Activated CD4-positive, alpha-beta memory T cell treated with anti-CD3 and anti-CD28 coated beads for 36 hours (primary cell): ENCODE measurements at places on chromosomes 5 and 9. TPM values are rescaled to one million over a fixed set of nuclear protein-coding genes. Genes with fewer than 3 reads are reported as not detected.

GRCh38 chr5:148457183-148457620, 73.4 kb downstream of the FBXO38 start:
- no peak for DNase-seq

DNA sequence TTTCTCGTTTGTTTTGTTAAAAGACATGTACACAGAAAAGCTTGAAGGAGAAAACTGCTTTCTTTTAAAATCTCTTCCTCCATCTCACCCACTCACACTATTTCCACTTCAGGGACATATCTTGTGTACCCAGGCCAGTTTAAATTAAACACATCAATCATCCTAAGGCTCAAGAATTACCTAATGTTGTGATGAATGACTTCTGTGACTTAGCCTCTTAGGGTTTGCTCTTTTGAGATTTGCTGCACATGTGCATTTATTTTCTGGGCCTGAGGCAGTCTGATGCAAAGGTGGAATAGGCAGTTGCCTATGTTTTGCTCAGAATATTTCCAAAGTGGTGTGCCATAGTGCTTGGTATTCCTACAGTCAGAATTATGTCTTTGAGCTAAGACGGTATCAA, 439.9 kb upstream of the CHD1 start:
- no peak for DNase-seq

SLC46A2 gene
- total RNA-seq, result not detected

GRCh38 chr9:95736891-95737522, 138.5 kb upstream of the ERCC6L2 start:
- DNase-seq, result no peak
